DMS 273 treated with DMSO at 0.1 percent for 48 hours (cell line): ENCODE measurements at places on chromosomes 3 and 15.

DNA sequence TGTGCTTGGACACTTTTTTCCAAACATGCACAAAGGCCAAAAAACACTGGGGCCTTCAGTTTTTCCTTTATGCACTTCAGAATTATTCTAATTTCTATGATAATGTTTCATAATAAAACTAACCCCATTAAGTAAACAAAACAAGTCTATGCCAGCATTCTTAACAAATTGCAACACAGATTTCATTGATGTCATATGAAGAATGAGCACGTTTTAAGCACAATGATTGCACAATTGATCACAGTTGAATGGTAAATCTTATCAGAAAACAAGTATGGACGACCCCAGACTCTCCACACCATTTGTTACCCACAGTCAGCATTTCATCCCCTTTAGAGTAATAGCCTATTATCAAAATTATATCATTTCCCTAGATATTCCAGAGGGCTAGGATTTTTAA lies 46.7 kb upstream of the PROK2 start:
- no peak for DNase-seq

DNA sequence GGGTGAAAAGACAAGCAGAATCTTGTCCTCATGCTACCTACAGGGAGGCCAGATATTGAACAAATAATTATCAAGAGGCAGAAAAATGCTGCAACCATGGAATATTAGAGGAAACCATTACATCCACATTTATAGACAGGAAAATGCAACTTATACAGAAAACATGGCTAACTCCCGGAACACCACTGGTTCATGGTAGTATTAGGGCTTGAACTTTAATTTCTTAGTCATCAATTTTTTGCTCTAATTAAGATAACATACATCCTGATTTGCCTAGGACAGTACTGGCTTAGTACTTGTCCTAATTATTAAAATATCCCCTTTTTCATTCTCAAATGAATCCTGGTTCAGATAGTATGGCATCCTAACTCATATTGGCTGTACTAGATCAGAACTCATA lies 76.3 kb upstream of the TGFBR2 start:
- DNase-seq, result no peak

- DNase-seq, result no peak
Observed at GRCh38 chr3:121994551-121994950, 27.5 kb downstream of the ILDR1 start.

DNA sequence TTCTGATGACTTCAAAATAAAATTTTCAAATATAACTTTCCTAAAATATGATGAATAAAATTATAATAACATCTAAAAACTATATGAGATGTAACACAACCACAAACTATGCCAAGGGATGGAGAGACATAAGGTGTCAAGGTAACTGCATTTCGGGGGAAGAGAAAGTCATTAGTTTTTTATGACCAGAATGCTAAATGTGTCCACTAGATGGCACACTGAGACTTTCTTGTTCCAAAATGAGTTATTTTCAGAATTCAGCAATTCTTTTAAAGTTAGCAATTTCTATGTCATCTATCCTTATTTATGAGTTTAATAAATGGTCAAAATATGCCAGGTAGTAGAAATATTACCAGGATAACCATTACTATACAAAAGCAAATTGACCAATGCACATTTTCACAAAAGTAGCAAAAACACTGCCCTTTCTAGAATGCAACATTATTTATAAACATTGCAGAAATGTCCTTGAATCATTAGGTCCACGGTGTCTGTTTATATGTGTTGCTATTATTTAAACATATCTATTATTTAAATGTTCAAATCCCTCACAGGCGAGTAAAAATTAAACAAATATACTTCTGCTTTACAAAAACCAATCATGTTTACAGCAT lies 374.2 kb downstream of the PLCL2 start:
- peak; percentile 0 for DNase-seq

GRCh38 chr15:73004462-73004861 lies 47.8 kb upstream of the NEO1 start:
- no peak for DNase-seq

DNA sequence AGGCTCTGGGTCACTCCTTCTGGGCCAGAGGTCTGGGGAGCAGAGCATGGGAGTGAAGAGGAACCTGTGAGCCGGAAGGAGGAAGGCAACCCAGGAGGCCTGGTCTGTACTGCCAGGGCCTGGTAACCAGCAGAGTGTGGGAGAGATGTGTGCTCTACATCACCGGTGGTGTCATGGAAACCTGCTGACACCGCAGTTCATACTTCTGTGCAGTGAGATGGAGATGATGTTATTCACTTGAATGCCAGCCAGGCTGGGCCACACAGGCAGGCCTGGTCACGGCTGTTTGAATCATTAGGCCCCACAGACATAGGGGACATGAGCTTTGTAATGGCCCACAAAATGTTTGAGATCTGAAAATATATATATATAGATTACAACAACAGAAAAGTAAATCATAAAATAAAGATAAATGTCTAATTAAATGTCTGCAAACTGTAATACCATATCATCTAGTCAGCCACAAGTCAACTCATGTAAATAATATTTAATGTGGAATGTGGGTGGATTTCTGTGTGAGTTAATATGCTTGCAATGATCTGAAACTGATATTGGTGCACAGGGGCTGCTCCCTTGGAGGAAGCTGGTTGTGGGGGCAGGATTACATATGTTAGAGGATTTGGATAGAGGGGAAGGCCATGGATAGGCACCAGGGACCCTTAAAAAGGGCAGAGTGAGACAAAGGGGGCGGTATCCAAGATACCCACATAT lies 108.5 kb upstream of the PFN2 start:
- peak; percentile 31 for DNase-seq

- no peak for DNase-seq
Observed at GRCh38 chr3:42110631-42111030, 19.5 kb downstream of the TRAK1 start.
